ENCODE measurements at places on chromosomes 1 and 21. TPM values are rescaled to one million over a fixed set of nuclear protein-coding genes. Genes with fewer than 3 reads are reported as not detected.

ACTL8 gene
- not detected for total RNA-seq

NBL1 gene
- 19.3 TPM for total RNA-seq

PMF1 gene
- total RNA-seq, result 54.8 TPM

DMRTA2 gene
- total RNA-seq, result not detected

- H3K4me3 ChIP-seq, result peak within 1 kb of the TSS; percentile 100
- H3K27me3 ChIP-seq, result no peaks in the 10 kb centered on the region
- DNase-seq, result peak; percentile 81
- peaks cover 11% of the 10 kb centered on the region for H3K4me1 ChIP-seq
Measured at GRCh38 chr1:236523704-236524141, at the start of gene LGALS8. Gene LGALS8 (plus strand): TSS chr1:236523982. CDS start chr1:236526071, 2,089 bp downstream.

DNA sequence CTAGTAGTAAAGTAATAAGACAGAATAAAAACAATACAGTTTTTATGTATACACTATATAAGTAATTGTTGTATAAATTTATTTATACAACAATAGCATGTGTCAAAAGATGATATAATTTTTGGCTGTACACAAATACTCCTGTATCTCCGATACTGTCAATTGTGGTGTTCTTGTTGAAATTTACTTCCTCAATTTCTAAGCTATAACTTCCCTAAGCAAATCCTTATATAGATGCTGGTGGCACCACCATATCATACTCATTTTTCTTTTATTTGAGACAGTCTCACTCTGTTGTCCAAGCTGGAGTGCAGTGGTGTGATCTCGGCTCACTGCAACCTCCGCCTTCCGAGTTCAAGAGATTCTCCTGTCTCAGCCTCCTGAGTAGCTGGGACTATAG, 141.0 kb upstream of the HP1BP3 start:
- H3K4me3 ChIP-seq, result no peak overlapping the region
- no peak overlapping the region for H3K27ac ChIP-seq
- no peaks in the 10 kb centered on the region for H3K27me3 ChIP-seq
- H3K36me3 ChIP-seq, result no peaks in the 10 kb centered on the region

- peaks cover 66% of the 10 kb centered on the region for H3K4me1 ChIP-seq
- H3K36me3 ChIP-seq, result peaks cover 1% of the 10 kb centered on the region
- no peak overlapping the region for H3K4me3 ChIP-seq
Measured at GRCh38 chr1:230103306-230104173, 36.5 kb downstream of the GALNT2 start.
